Omental fat pad (tissue), 4 donors: ENCODE measurements at places on chromosomes 7 and 10.

GRCh38 chr7:157610671-157611295 lies 274.0 kb downstream of the DNAJB6 start:
- DNase-seq = no peak

DNA sequence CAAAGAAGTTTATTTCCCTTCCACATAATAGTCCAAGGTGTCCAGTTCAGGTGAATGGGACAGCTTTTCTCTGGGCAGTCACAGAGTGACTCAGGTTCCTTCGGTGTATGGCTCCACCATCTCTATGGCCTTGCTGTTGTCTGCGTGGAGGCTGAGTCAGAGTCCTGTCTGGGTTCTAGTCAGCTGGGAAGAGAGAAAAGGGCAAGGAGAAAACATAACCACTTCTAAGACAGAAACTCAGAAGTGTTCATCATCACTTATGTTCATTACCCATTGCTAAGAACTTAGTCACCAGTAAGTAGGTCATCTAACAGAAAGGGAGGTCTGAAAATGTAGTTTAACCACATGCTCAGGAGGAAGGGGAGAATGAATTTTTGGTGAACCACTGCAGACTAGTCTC lies 32.4 kb upstream of the CCDC7 start:
- no peak for DNase-seq

DNA sequence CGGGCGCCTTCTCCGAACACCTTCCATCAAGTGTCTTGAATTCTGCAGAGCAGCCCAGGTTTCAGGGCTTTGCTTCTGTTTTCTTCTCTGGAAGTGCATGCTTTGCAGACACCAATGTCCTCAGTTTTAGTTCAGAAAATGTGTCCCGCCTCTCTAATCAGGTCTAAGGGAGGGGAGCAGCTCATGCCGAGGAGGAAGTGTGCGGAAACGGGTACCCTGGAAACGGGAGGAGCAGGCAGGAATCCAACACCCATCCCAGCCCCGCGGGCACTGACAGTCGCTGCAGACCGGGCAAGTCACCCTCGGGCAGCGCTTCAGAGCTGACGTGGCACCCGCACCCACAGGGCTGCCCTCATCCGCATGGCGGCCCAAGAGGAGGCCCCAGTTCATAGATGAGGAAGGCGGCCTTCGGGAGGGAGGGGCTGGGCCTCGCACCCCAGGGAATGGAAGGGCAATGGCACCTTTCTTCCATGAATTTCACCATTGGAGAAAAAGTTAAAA lies 338.7 kb downstream of the DNAJB6 start:
- no peak for DNase-seq

- no peak for DNase-seq
These were observed 60.2 kb upstream of the MYL10 start for GRCh38 chr7:101688995-101689907.

DNA sequence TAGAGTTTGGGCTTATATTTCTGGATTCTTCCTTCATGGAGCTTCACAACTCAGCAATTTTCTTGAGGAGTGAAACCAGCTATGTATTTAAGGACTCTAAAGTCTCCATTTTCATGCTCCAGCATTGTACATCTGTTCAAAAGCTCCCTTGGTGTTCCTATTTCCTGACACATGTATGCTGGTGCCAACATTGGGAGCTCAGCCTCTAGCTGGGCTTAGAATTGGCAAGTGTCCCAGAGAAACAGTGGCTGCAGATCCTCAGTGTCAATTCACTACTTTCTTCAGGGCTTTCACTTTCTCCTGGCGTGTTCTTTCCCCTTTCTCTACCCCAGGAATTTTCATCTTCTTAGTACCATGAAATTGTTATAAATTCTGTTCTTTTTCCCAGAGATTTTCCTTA lies 103.1 kb downstream of the ZNF467 start:
- no peak for DNase-seq

- DNase-seq = no peak
These were observed 63.9 kb downstream of the STK17A start for GRCh38 chr7:43646603-43647338.

- DNase-seq = no peak
These were observed 82.0 kb downstream of the GRK5 start for GRCh38 chr10:119289227-119289920.

GRCh38 chr7:153188161-153188560 lies 428.6 kb downstream of the ACTR3B start:
- no peak for DNase-seq

GRCh38 chr7:1915956-1916600 lies 246.0 kb downstream of the ELFN1 start:
- DNase-seq = no peak

GRCh38 chr7:92766461-92767003 lies 69.8 kb downstream of the CDK6 start:
- no peak for DNase-seq

- DNase-seq = no peak
These were observed 78.4 kb upstream of the FAM133B start for GRCh38 chr7:92668564-92668963.

- DNase-seq = no peak
These were observed 444.8 kb downstream of the GRID1 start for GRCh38 chr10:85921789-85922188.

DNA sequence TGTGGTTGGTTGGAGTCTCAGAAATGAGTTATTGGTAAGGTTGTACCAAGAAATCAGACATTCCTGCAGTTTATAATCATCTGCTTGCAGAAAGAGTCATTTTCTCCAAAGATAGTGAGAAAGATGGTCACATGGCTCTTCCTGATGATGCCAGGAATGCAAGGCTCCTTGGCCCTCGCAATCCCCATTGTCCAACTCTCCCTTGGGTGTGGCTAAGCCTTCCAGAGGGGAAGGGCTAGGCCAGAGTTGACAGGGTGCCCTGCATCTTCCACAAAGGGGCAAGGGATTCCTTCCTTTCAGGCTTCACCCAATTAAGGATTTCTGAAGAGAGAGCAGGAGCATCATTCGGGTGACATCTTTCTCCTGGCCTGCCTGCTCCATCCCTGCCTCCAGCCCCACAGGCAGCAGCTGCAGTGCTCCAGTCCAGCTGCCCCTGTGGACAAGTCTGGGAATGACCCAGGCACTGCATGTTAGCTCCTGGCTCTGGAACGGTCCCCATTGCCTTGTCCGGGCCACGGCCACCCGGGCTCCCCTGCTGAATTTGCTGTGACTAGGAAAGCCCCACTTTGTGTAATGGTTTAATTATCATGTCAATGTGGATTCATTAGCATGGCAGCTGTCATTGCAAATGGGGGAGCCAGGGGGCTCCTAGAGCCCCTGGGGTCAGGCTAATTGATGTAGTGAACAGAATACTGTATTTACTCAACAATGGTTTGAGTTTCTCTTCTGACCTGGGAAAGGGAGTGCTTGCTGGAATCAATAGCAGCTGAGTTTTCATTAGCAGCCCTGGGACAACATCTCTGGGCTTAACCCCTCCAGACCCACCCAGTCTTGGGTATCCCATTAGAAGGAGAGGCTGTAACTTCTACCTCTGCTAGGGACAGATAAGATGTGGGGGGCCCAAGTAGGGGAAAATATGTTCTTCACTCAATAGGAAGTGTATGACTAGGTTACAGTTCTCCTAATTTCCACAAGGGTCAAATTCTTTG lies 112.6 kb upstream of the TBX20 start:
- no peak for DNase-seq

- DNase-seq = no peak
These were observed 7.6 kb upstream of the HOXA13 start for GRCh38 chr7:27207348-27207985.

DNA sequence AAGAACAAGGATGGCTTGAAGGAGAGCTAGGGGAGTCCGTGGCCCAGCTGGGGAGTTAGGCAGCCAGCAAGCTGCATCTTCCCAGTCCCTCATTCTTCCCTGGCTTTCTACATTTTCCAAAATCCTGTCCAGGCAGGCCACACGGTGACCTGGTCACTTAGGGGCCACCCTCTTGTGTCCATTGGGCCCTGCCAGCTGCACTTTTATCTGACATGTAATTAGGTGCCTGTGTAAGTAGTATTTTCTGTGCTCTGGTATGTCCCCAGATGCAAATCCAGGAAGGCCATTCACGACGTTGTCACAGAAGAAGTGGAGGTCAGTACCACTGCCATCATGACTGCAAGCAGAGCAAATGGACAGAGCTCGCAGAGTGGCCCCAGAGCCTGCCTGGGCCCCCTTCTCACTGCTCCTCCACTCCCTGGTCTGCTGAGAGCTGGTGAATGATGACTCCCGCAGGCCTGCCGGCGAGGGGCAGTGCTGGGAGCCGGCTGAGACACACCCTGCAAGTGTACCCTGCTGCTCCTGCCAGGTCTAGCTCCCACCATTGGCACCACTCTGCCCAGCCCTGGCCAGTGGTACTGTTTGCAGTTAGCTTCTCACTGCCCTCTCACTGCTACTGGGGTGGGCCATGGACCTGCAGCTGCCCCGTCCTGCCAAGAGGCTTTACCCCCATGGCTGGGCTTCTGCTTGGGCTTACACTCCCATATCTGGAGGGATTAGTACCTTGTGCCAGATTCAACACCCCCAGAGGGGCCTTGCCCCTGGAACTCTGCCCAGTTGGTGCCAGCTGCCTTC lies 98.2 kb downstream of the GLRX3 start:
- DNase-seq = no peak

DNA sequence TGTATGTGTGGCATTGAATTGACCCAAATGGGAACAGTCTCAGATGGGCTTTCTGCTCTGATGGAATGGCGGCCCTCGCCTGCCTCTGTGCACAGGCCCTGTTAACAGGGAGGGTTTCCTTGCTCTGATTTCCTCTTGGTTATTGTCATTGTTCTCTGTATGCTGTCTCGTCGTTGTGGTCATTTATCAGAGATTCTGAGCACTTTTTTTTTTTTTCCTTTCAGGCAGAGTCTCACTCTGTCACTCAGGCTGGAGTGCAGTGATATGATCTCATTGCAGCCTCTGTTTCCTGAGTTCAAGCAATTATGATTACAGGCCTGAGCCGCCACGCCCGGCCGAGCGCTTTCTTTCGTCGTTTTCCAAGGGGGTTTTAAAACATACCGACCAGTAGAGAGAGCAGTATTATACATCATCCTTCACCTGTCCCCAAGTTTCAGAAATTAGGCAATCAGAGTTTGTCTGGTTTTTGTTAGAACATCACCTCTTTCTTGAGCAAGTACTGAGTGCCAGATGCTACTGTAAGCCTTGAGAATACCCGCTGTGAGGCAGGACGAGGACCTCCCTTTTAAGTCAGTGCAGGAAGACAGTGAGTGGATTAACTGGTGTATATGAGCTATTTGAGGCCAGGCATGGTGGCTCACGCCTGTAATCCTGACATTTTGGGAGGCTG lies 6.5 kb downstream of the CHST12 start:
- DNase-seq = no peak

- DNase-seq = no peak
These were observed 117.3 kb upstream of the ZNF438 start for GRCh38 chr10:31148951-31149350.

DNA sequence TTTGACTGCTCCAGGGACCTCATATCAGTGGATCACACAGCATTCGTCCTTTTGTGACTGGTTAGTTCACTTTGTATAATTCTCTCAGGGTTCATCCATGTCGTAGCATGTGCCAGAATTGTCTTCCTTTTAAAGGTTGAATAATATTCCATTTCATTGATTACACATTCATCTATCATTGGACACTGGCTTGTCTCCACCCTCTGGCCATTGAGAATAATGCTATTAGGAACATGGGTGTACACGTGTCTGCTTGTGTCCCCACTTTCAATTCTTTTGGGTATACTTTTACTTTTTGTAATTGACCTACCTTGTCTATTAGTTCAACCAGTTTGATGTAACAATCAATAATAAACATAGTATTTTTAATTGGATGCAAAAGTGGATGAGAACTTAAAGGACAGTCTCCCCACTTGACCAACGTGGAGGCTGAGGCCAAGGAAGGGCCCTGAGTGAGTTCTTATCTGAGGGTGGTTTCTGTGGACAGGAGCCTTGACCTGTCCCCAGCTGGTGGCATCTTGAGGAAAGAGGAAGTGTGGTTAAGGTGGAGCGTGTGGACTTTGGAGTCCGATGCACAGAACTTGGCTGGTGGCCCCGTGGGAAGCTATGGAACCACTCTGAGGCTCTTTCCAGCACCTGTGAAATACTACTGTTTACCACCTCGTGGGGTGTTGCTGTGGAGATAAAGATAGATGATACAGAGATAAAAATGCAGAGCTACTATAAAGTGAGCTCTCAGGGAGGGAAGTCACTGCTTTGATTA lies 16.6 kb downstream of the WDFY4 start:
- DNase-seq = no peak

DNA sequence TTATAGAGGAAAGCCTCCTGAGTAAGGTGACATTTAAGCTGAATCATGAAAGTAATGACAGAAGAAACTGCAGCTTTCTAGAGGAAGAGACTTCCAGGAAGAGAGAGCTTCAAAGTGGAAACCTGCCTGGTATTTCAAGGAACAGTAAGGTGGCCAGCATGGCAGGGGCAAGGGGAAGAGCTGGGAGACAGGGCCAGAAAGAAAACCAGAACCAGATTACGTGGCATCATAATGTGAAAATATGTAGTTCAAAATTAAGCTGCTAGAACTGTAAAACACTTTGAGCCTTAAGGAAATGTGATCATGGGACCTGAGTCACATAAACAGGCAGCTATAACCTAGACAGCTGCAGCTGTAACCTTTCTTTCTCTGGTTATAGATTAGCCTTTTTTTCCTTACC lies 238.0 kb upstream of the FOXK1 start:
- no peak for DNase-seq

DNA sequence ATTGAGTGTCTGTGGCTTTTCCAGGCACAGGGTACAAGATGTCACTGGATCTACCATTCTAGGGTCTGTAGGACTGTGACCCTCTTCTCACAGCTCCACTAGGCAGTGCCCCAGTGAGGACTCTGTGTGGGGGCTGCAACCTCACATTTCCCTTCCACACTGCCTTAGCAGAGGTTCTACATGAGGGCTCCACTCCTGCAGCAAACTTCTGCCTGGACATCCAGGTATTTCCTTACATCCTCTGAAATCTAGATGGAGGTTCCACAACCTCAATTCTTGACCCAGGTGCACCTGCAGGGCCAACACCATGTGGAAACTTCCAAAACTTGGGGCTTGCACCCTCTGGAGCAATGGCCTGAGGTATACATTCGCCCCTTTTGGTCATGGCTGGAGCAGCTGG lies 183.7 kb downstream of the KCND2 start:
- no peak for DNase-seq

GRCh38 chr10:79260811-79261740 lies 86.2 kb upstream of the PPIF start:
- no peak for DNase-seq

GRCh38 chr10:102701272-102701671 lies 12.9 kb downstream of the ARL3 start:
- no peak for DNase-seq

GRCh38 chr7:137535579-137535978 lies 192.0 kb upstream of the PTN start:
- DNase-seq = no peak
